Right ventricle myocardium inferior (tissue), 1 donor: ENCODE measurements at places on chromosomes 5 and 9.
A peak's percentile ranks its signal among the peaks of the same experiment; 100 is the strongest.

GRCh38 chr9:110316261-110317075, 21.2 kb downstream of the TXNDC8 start:
- DNase-seq, result no peak

DNA sequence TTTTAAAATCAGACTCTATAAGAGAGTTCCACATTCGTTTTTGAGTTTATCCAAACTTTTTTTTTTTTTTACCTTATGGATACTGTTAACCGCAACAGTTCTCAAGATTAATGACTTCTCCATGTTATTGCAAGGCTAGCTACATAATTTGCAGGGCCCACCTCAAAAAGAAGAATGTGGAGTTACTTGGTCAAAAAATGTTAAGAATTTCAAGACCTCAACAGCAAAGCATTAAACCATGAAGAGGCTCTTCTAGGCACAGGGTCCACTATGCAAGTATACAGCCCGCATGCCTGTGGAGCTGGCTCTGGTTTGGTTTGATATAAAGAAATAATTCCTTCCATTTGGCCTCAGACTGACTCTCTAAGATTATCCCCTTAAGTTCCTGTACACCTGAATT, 133.3 kb upstream of the TLX3 start:
- DNase-seq, result no peak

GRCh38 chr9:21801683-21802417, 586 bp upstream of the MTAP start:
- peak; percentile 81 for DNase-seq

DNA sequence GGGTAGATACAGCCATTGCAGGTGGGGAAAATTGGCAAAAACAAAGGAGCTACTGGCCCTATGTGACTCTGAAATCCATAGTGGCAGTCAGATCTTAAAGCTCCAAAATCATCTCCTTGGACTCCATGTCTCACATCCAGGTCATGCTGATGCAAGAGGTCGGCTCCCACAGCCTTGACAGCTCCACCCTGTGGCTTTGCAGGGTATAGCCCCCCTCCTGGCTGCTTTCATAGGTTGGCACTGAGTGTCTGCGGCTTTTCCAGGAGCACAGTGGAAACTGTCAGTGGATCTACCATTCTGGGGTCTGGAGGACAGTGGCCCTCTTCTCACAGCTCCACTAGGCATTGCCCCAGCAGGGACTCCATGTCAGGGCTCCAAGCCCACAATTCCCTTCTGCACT, 1190.1 kb downstream of the CDH12 start:
- no peak for DNase-seq

DNA sequence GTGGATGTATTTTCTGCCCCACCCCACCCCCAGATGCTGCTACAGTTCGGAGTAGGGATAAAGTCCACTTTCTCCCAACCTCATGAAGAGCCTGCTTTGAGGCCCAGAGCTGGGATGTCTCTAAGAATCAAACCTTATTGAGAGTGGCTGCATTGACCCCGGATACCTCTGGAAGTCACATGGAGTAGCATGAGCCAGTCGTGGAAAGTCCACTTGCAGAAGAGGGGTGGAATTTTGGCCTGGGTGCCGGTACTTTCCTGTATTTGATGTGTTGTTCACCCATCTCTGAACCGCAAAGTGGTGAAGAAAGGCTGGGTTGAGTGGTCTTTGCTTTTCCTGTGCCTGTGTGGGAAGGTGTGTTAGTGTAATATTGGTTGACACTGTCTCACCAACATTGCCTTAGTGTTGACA, 3.7 kb downstream of the OTULIN start:
- DNase-seq, result no peak

DNA sequence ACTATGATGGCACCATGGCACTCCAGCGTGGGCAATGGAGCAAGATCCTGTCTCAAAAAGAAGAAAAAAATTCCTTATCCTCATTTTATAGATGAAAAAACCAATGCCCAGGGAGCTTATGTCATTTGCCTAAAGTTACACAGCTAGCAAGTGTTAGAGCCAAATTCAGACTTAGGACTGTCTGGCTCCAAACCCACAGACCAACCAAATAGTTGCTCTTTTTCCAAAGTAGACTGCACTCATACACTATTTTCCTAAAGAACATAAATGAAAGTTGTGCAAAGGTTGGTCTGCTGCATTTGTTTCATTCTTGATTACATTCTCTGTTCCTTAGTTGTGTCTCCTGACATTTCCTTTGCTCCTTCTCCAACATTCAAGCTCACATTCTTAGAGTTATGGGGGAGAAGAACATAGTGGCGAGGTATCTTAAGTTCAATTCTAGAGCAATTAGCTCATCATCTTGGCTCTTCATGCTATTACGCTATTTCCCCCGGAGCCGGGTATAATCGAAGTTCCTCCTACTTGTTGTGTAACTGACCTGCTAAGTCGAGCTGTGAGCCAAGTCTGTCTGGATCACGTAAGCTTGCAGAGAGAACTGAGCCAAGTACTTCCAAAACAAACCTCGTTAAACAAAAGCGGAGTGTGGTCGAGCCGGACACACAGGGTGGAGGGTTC, 138.3 kb downstream of the RFK start:
- peak; percentile 67 for DNase-seq

DNA sequence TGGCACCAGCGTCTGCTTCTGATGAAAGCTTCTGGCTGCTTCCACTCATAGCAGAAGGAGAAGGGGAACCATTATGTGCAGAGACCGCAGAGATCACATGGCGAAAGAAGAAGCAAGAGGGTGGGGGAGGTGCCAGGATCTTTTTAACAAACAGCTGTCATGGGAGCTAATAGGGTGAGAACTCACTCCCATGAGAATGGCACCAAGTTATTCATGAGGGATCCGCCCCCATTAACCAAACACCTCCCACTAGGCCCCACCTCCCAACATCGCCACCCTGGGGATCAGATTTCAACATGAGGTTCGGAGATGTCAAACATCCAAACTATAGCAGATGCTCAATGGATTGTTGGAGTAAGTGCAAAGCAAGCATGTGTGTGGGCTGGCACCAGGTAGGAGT, 125.8 kb upstream of the SLIT3 start:
- DNase-seq, result no peak

GRCh38 chr5:7245121-7245651, 150.8 kb upstream of the ADCY2 start:
- DNase-seq, result no peak

DNA sequence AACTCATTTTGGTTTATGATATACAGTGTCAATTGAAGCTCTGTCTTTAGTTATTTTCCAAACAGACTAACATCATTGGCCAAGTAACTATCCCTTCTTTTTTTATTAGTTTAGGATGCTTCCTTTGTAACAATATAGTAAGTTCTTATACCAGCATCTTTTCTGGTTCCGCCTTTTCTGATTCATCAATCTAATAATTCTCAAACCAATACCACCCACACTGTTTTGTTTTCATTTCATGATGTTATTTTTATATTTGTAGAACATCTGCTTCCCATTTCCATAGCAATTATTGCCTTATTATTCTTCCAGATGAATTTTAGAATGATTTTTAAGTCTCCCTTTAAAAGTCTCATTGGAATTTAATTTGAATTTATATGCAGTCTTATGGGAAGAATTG, 218.1 kb downstream of the RFK start:
- no peak for DNase-seq

- no peak for DNase-seq
These were observed 41.8 kb downstream of the FYB1 start for GRCh38 chr5:39177631-39177964.

DNA sequence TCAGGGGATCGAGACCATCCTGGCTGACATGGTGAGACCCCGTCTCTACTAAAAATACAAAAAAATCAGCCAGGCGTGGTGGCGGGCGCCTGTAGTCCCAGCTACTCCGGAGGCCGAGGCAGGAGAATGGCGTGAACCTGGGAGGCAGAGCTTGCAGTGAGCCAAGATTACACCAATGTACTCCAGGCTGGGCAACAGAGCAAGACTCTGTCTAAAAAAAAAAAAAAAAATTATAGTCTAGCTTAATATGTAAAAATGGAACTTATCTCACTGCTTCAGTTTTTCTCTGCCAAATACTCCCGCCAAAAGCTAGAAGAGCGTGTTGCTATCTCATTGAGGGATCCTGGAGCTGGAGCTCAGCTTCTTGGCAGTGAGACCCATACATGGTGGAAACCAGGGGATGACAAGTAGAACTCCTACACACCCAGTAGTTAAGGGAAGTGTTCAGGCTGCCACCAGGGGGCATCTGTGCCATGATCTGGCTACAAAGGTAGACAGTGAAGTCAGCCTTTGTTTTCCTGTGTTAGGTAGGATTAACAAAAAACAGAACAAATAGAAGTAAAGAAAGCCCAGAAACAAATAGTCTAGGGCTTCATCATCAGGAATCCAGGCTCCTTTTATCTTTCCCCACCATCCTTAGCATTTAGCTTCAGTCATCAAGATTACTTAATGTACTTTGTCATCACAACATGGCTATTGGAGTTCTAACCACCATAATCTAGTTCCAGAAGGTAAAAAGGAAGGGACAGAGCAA, 33.6 kb upstream of the GLIPR2 start:
- DNase-seq, result peak; percentile 91

DNA sequence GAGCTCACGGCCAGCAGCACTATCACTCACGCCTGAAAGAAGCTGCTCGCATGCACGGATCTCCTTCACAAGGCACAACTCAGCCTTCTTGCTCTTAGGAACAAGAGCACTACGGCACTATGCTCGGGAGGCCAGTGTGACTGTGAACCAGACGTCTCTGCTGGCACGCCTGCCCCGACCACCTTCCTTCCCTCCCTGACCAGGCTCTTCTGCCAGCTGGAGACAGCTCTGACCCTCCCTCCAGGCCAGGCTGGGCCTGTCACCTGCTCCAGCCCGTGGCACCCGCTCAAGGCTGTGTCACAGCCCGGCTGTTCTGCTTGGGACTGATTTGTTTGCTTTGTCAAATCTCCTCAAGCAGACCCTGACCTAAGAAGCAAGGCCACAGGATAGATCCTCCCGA, 7.0 kb downstream of the TBC1D9B start:
- no peak for DNase-seq

GRCh38 chr5:177432839-177433657, 6.6 kb downstream of the GRK6 start:
- peak; percentile 44 for DNase-seq
